ENCODE measurements at places on chromosomes 7 and 10. TPM values are rescaled to one million over a fixed set of nuclear protein-coding genes. Genes with fewer than 3 reads are reported as not detected.

The TNRC18 gene
- total RNA-seq, result 27.9 TPM

The TRIM73 gene
- 0.92 TPM for total RNA-seq

The CTAGE15 gene
- total RNA-seq, result not detected

The TMEM229A gene
- total RNA-seq, result not detected

The ENO4 gene
- not detected for total RNA-seq

The KLF14 gene
- total RNA-seq, result 0.54 TPM

The OR6B1 gene
- not detected for total RNA-seq

GRCh38 chr7:44098092-44099068 is 5.8 kb upstream of the AEBP1 start:
- DNase-seq, result no peak
- H3K4me3 ChIP-seq, result no peak overlapping the region
- no peaks in the 10 kb centered on the region for H3K4me1 ChIP-seq
- H3K27ac ChIP-seq, result no peak overlapping the region

DNA sequence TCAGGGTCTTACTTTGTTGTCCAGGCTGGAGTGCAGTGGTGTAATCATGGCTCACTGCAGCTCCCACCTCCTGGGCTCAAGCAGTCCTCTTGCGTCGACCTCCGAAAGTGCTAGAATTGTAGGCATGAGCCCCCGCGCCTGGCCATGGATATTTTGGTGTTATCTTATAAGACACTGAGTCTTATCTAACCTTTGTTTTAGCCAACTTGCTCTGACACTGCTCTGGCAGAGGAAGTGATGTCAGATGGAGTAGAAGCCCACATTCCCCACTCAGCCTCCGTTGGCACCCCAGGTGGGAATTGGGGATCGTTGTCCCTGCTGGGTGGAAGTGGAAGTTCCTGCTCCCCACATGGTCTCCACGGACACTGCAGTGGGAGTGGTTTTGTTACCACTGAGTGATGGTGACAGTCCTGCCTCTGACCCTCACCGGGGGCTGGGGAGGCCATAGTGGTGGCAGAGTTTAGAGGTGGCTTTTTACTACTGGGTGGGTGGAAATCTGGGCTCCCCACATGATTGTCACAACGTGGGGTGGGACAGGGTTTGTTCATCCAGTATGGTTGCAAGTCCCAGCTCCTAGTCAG is 98.9 kb downstream of the ANKRD61 start:
- H3K27ac ChIP-seq, result no peak overlapping the region
- no peak overlapping the region for H3K4me3 ChIP-seq
- peaks cover 54% of the 10 kb centered on the region for H3K36me3 ChIP-seq
- DNase-seq, result no peak
- no peaks in the 10 kb centered on the region for H3K27me3 ChIP-seq

GRCh38 chr10:24249829-24250415 is 41.0 kb downstream of the KIAA1217 start:
- peak overlapping the region; percentile 69 for H3K27ac ChIP-seq
- H3K4me3 ChIP-seq, result no peak overlapping the region
- no peaks in the 10 kb centered on the region for H3K36me3 ChIP-seq

GRCh38 chr7:19728716-19729115 is 19.9 kb upstream of the POLR1F start:
- no peaks in the 10 kb centered on the region for H3K4me1 ChIP-seq
- H3K27ac ChIP-seq, result no peak overlapping the region
- no peaks in the 10 kb centered on the region for H3K36me3 ChIP-seq
- no peaks in the 10 kb centered on the region for H3K27me3 ChIP-seq
- no peak for DNase-seq
- H3K4me3 ChIP-seq, result no peak overlapping the region

GRCh38 chr10:8035006-8035640 is 19.4 kb upstream of the GATA3 start:
- no peak overlapping the region for H3K27ac ChIP-seq
- H3K4me3 ChIP-seq, result peak overlapping the region; percentile 25
- no peak for DNase-seq
- peaks cover 99% of the 10 kb centered on the region for H3K27me3 ChIP-seq

DNA sequence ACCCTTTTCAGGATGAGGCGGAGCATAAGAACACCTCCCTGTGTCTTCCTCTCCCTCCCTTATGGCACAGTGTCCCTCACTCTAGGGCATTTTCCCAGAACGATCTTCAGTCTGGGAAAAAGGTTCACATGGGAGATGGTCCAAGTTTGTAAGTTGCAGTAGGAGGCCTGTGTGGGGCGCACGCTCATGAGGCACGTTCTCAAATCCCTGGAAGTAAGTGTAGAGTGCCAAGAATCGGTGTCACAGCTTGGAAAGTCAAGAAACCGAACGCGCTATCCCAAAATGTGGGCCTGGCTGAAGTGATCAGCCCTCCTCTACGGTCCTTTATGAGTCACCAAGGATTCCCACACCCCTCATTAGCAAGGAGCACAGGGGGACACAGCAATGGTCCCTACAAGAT is 23.9 kb upstream of the SMARCD3 start:
- H3K4me3 ChIP-seq, result no peak overlapping the region
- H3K27ac ChIP-seq, result no peak overlapping the region
- DNase-seq, result no peak
- no peaks in the 10 kb centered on the region for H3K36me3 ChIP-seq
- H3K27me3 ChIP-seq, result no peaks in the 10 kb centered on the region

GRCh38 chr7:112067200-112067599 is 139.0 kb downstream of the DOCK4 start:
- no peaks in the 10 kb centered on the region for H3K27me3 ChIP-seq
- H3K4me3 ChIP-seq, result no peak overlapping the region
- DNase-seq, result no peak
- no peaks in the 10 kb centered on the region for H3K36me3 ChIP-seq

- no peak overlapping the region for H3K4me3 ChIP-seq
- H3K36me3 ChIP-seq, result no peaks in the 10 kb centered on the region
- no peaks in the 10 kb centered on the region for H3K4me1 ChIP-seq
- DNase-seq, result no peak
- no peaks in the 10 kb centered on the region for H3K27me3 ChIP-seq
Measured at GRCh38 chr10:4704034-4704545, 121.9 kb upstream of the AKR1E2 start.

DNA sequence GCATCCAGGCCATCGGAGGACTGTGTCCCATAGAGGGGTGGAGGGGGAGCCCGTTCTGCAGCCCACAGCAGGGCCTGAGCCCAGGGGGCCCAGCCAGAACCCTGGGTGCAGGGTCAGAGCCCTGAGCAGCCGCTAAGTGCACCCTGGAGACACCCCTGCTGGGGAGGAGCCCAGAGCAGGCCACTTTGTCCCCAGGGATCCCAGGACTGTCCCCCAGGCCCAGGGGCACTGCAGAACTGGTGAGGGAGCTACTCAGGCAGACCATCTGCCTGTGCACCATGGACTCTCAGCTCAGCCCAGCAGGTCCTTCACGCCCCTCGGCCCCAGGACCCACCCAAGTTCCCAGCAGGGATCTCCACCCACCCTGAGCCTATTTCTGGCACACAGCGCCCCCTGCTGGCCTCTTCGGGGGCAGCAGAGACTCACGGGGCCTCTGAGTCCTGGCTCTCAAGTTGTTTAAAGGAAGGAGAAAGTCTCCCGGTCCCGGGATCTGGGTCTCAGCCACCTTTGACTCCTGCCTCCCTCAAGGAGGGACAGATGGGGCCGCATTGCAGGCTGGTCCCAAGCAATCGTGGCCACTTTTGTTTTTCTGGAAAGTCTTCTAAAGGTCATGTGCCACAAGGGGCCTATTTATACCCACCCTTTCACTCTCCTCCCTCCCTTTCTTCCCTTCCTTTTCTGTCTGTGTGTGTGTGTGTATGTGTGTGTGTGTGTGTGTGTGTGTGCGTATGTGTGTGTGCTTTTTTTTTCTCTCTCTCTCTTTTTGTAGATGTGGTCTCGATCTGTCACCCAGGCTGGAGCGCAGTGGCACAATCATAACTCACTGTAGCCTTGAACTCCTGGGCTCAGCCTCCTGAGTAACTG is 90.3 kb downstream of the MYL10 start:
- H3K36me3 ChIP-seq, result no peaks in the 10 kb centered on the region
- no peaks in the 10 kb centered on the region for H3K4me1 ChIP-seq
- no peak overlapping the region for H3K4me3 ChIP-seq
- no peak overlapping the region for H3K27ac ChIP-seq
- H3K27me3 ChIP-seq, result no peaks in the 10 kb centered on the region

- H3K4me3 ChIP-seq, result no peak overlapping the region
- H3K27me3 ChIP-seq, result no peaks in the 10 kb centered on the region
- H3K4me1 ChIP-seq, result no peaks in the 10 kb centered on the region
Measured at GRCh38 chr10:125550362-125550761, 132.6 kb downstream of the TEX36 start.

DNA sequence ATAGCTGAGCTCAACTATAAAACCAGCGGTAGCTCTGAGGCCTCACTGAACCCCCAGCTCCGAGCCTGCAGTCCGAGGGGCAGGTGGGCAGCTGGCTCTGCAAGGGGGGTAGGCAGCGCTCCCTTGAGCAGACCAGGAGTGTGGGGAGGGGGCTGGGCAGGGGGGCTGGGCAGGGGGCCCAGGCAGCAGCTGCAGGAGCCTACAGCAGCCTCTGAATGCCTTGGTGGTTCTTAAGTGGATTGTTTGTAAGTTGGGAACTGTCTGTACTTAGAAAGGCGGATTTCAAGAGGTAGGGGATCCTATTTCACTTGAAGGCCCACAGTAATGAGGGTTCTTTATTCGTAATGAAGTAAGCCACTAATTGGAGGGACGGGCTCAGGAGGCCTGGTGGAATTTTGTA is 72.3 kb downstream of the ICA1 start:
- no peak for DNase-seq
- H3K36me3 ChIP-seq, result no peaks in the 10 kb centered on the region
- no peaks in the 10 kb centered on the region for H3K27me3 ChIP-seq
- H3K27ac ChIP-seq, result no peak overlapping the region
